ENCODE measurements at places on chromosomes 2 and 18.

DNA sequence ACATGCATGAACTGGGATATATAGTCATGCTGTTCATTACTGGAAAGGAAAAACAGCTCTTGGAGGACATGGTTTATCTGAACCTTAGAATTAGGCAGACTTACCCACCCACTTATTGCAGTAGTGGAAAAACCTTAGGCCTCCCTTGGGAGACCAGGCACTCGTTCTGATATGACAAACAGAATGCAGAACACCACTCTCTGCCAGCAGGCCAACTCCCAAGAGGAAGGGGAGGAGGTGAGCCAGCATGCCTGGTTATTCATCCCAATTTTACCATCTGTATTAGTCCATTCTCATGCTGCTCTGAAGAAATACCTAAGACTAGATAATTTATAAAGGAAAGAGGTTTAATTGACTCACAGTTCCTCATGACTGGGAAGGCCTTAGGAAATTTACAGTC is 17.5 kb downstream of the C18orf63 start:
- DNase-seq = no peak

DNA sequence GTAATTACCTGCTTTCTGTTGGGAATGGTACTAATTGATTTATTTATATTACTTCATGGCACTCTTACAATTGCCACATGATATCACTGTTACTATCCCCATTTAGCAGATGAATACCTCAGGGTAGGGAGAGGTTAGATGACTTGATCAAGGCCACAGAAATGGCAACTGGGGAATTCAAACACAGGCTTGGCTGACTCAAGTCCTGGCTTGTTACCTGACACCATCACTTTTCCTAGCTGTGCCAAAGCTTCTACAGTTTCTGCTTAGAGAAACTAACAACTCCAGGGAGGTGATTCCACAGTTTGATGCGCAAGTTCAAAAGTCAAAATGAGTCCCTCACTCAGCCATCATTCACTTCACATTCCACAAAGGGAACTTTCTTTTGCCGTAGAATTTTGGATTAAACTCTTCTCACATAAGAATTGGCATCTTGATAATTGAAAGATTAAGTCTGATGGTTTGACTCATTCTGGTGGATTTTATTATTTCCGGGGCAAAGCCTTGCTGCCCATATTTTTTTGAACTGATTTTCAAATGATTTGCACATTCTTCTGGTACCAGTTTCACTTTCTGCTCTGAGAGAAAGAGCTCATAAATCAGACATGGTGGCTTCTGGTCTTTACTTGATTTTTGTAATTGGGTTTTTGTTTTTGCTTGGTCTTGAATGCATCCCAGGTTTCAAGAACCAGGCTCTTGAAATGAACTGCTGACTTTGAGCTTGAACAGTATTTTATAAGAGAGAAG is 656.8 kb downstream of the BCL11A start:
- no peak for DNase-seq

DNA sequence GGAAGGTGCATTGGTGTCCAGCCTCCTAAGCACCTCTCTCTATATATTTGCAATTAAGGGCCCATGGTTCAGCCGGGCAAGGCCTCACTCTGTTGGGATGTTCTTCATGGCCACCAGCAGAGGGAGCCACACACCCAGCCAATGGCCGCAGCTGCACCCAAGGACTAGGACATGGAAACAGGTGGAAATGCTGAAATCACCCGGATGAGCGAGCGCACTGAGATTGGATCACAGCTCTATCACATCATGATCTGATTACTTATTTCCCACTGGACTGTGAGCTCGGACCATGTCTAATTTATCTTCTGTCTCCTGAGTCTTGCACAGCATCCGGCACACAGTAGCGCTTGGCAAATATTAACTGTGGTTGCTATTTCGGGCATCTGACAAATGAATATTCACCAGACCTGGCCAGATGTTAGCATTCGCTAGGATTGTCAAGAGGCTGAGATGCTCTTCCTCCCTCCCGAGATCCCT is 31.2 kb downstream of the KIF3C start:
- DNase-seq = peak; percentile 70

DNA sequence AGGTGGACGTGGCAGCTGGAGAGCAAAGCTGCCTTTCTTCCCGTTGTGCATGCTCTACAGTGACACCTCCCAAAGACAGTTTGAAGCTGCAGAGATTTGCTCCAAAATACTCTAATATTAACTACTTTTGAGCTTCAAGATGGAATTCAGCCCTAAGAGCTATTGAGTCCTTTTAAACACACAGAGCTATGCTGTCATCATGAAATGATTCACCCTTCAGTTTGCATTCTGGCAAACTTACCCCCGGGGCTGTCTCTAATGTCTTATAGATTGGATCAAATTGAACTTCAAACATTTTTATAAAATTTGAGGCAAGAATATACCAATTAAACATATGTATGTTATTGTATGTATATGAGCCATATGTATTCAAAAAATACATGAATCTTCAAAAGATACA is 110.7 kb upstream of the EFEMP1 start:
- no peak for DNase-seq

DNA sequence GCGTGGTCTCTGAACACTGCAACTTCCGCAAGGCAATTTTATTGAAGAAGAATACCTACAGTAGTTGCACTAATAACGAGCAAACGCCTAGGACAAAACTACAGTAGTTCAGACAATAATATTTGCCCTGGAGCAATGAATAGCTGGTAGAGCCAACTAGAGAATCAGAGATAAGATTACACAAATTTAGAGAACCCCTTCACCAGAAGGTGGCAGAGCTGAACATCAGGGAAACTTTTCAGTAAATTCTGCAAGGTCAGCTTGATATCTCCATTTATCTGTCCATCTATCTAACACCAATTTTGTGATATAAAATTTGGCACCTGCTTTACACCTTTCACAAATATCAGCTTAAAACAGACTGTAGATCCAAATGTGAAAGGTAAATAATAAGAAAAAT is 43.8 kb downstream of the CDH19 start:
- DNase-seq = peak; percentile 43

GRCh38 chr2:189527041-189527750 is 53.4 kb downstream of the SLC40A1 start:
- no peak for DNase-seq

GRCh38 chr2:23350041-23350791 is 34.8 kb upstream of the KLHL29 start:
- no peak for DNase-seq

GRCh38 chr2:77797088-77797487 is 274.9 kb upstream of the LRRTM4 start:
- DNase-seq = no peak

DNA sequence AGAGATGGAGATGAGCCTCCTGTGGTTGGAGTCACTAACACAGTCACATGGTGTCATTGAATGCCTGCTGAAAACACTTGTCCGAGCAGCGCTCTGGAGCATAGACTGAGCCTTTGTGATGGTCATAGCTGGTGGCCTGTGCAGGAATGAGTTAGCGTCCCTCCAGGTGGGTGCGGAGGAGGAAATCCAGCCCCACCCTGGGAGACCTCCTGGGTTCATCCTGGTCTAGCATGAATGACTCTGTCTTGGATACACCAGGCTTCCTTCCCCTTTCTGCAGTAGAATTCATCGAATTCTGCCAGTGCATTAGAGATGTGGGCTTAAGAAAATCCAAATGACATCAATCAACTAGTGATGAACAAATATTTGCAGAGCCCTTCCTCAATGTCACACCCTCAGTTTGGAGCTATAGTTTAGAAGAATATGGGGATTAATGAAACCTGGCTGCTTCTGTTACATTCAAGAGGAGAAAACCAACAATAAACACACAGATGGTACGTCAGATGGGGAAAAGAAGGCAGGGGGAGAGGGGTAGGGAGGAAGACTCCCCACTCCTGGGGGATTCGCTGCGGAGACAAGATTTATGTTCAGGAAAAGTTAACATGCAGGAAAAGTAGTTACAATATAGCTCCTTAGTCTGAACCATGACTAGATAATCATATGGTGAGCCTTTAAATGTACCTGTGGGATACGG is 136.7 kb downstream of the DDX1 start:
- DNase-seq = no peak

DNA sequence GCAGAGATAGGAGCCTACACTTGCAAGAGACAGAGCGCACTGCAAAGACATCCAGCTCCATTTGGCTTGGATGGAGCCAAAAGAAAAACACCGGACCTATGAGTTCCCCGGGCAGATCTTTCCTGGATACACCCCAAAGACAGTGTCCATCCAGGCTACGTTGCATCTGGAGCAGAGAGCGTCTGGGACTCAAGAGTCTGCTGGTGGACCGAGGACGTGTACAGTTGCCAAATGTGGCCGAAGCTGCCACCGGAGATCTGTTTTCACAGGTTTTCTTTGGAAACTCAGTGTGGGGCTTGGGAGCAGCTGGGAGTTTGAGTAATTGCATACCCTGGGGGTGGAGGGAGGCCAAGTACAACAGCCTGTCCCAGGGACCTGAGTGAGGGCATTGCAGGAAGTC is 192.3 kb upstream of the OSR1 start:
- no peak for DNase-seq

GRCh38 chr2:37625796-37626571 is 45.5 kb downstream of the CDC42EP3 start:
- DNase-seq = no peak

- no peak for DNase-seq
Measured at GRCh38 chr2:180655842-180656454, 324.5 kb upstream of the UBE2E3 start.

GRCh38 chr18:9321736-9322135 is 12.8 kb upstream of the TWSG1 start:
- DNase-seq = no peak

- DNase-seq = peak; percentile 59
Measured at GRCh38 chr2:204544961-204545860, at the start of gene PARD3B. Gene PARD3B, plus strand, starts transcription at chr2:204545475. Its CDS starts 525 bp downstream, at chr2:204546000.

DNA sequence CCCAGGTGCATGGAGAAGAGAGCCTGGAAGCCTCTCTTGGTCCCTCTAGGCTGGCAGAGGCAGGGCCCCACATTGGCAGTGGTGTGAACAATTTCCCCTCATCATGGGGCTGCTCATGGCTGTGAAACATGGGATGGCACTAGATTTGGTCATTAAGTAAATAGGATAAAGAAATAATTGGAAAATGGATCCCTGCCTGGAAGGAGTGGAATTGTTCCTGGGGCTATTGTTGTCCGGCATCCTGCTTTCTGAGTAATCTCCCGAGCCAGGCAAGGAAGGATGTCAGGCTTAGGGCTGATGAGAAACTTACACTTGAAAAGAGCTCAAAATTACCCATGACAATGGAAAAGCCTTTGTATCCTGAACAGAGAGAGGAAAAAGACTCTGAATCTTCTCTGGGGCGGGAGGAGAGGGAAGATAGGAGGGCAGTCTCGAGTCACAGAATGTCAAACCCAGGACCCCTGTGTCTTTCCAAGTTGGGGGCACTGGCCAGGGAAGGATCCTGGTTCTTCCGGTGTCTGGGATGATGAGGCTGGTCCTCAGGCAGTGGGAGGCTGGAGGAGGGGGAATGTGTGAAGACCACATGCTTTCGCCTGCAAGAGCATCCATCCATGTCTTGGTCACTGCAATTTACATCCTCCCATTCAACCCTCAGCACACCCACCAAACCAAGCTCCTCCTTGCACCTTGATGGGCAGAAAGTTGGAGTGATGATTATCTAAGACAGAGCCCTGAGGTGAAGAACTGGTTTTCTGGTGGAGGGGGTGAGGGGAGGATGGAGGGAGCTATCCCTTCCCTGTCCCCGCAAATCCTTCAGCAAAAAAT is 27.1 kb upstream of the STEAP3 start:
- no peak for DNase-seq

DNA sequence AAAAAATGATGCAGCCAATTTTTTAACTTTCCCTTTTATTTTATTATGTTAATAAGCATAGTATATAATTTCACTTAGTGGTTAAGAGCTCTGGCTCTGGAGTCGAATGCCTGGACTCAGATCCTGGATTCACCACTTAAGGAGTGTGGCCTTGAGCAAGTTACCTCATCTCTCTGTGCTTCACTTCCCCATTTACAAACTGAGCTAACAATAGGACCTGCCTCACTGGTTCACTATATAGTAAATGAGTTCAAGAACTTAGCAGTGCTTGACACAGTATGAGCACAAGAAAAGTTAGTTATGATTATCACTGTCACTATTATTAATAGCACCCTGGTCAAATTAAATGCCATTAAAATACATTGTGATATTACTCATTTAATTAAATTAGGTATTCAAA is 30.6 kb downstream of the SCN3A start:
- no peak for DNase-seq

GRCh38 chr18:60698901-60699300 is 326.3 kb upstream of the MC4R start:
- DNase-seq = peak; percentile 91

DNA sequence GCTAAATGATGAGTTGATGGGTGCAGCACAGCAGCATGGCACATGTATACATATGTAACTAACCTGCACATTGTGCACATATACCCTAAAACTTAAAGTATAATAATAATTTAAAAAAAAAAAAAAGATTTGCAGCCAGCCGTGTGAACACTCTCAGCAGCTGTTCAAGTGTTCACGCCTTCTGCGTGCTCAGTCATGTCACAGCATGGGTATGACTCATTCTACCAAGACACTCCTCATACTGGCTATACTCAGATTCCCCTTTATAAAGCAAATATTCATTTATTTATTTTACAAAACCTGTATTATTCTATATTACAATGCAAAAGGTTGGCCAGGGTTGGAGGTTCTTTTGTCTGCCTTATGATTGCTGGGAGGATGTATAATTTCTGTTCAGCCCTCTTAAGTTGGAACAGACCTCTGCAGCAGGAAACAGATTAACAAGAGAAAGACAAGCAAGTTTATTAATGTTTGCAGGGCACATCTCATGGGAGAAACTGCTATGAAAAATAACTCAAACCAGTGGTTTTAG is 1230.6 kb upstream of the CHAC2 start:
- no peak for DNase-seq

DNA sequence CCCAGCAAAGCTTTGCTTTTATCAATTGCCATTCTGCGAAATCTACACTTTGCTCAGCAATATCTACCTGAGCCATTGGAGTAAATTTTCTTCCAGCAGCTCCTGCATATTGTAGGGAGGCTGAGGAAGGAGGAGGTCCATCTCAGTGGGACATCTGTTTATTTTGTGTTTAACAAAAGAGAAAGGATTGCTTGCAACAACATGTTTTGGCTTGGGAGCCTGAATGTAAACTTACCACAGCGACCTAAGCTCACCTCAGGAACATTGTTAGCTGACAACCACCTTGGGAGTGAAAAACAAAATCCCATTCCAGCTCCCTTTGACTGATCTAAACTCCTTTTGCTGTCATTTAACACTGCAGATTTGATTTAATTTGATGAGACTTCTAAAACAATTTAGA is 356.1 kb downstream of the SS18 start:
- no peak for DNase-seq

- DNase-seq = peak; percentile 83
Measured at GRCh38 chr2:223560749-223561435, 41.3 kb downstream of the SCG2 start.

DNA sequence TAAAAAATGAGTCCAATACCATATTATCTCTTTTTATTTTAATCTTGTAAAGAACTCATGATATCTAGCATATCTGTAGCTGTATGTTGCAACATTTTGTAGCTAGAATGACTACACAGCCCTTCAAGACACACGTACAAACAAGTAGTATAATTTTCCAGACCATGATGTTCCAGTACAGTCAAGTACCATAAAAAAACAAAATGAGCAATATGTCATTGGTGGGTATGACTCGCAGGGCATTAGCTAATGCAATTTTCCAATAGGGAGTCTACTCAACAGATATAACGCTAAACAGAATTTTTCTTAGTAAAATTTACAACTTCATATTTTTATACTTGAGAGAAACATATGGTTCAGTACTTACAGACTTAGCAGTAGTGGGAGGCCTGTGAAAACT is 53.6 kb upstream of the UGP2 start:
- no peak for DNase-seq
